ENCODE measurements at places on chromosomes 11 and 22.

DNA sequence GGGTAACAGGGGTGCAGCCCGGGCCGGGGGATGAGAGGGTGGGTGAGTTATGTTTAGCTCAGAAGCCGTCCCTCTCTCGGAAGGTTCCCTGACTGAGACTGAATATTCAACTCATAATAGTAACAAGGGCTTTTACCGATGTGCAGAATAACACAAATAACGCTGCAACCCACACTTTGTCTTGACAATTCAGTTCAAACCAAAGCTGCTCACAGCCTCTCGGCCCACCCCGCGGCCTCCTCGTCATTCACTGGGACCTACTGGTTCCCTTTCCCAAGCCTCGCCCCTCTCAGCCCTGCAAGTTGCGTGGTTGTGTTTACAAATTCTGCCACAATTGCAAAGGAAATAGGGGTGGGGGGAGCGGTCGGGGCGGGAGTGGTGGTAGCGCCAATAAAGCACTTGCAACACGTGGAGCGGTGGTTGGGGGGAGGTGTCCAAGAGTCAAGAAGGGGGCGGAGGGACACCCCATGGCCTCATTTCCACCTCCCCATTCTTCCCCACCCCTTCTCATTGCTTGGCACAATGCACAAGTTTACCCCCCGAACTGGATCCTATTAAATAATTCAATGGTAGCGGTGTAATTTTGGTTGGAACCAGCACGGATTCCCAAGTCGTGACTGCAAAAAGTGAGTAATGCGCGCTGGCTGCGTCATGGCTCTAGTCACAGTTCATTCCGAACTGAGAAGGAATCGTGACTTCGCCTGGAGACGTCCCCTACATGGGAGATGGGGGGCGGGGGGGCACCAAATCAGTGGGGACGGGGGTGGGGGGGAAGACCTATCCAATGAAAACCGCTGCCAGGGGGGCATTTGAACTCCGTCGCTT is 102.0 kb upstream of the HSD17B12 start:
- no peak for DNase-seq

GRCh38 chr22:47944941-47945340 is 1182.5 kb downstream of the TBC1D22A start:
- no peak for DNase-seq

DNA sequence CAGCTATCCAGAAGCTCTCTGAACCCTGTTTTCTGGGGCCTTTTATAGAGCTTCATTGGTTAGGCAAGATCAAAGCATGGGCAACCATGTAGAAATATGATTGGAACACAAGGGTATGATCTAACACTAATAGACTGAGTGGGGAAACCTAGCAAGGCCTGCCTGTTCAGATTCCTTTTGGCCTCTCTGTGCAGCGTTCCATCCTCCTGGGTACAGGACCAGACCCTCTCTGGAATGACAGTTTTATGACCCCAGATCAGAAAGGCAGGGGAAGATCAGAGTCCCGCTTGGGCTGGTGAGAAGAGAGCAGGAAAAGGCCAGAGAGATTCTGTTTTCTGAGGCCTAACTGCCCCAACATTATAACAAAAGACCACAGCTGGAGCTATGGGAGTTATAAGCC is 36.7 kb upstream of the VWA5A start:
- no peak for DNase-seq

DNA sequence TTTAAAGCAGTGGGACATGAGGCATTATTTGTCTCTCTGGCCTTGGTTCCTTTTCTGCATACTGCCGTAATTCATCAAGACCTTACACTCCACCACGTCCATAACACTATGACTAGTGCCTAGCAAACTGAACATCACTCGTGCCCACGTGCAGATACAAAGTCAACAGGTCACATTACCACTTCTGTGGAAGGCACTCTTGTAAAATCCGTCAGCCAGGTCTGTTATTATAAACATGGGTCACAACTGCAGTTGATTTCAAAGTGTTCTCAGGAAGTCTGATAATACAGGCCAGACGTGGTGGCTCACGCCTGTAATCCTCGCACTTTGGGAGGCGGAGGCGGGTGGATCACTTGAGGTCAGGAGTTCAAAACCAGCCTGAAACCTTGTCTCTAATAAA is 14.1 kb downstream of the VSIG10L2 start:
- no peak for DNase-seq

- no peak for DNase-seq
Observed at GRCh38 chr11:134949121-134950090, 537.4 kb upstream of the B3GAT1 start.

Measured in NCI-H510A (cell line).